ENCODE measurements at places on chromosomes 6 and 20.
A peak's percentile ranks its signal among the peaks of the same experiment; 100 is the strongest.

GRCh38 chr20:9490161-9490560 lies 24.2 kb upstream of the LAMP5 start:
- no peak for DNase-seq

- DNase-seq: no peak
Measured at GRCh38 chr6:150332939-150333584, 35.8 kb upstream of the IYD start.

DNA sequence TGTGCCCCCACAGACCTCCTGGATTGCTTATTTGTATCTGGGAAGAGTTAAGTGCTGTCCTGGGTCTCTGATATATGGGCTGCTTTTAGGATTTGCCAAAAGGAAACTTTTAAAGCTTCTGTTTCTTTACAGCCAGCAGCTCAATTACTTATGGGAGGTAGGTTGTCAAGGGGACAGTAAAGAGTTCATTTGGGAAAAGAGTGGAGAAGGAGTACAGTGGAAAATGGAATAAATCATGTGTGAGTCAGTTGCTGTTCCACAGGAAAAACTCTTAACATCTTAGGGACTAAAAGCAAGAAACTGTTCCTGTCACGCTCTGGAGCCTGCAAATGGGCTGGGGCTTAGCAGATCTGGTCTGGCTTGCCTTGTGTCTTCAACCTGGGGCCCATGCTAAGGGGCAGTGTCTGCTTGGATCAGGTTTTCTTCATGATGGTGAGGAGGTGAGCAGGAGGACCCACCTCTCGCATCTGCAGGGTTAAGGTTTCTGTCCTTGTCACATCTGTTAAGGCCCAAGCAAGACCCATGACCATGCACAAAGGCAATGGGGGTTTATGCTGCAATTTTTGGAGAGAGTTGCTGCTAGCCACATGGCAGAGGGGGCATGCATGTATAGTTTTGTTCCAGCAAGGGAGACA lies 8.7 kb upstream of the CST1 start:
- DNase-seq: no peak

GRCh38 chr6:35596448-35597442 lies 84.0 kb upstream of the TULP1 start:
- no peak for DNase-seq

DNA sequence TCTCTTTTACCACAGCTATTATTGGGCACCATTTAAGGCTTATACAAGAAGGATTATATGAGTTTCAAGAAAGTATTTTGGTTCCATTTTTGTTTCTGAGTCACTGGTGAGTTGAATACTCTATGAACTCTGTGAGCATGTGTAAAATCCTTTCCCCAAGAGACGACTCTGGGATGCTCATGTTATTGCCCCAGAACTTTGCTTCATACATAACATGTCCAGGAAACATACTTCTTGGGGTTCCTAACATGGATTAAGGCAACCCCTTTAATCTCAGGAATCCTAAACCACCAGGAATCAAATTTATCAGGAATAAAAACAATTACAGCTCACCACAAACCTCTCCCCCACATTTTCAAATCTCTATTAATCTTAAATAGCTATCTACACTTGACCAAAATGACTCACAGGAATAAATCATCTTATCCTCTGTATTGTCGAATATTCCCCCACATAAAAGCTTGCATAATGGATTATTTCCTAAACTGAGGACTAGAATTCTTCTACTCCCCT lies 117.5 kb upstream of the COL21A1 start:
- no peak for DNase-seq

- no peak for DNase-seq
Measured at GRCh38 chr6:166720856-166721255, 93.8 kb upstream of the RPS6KA2 start.

DNA sequence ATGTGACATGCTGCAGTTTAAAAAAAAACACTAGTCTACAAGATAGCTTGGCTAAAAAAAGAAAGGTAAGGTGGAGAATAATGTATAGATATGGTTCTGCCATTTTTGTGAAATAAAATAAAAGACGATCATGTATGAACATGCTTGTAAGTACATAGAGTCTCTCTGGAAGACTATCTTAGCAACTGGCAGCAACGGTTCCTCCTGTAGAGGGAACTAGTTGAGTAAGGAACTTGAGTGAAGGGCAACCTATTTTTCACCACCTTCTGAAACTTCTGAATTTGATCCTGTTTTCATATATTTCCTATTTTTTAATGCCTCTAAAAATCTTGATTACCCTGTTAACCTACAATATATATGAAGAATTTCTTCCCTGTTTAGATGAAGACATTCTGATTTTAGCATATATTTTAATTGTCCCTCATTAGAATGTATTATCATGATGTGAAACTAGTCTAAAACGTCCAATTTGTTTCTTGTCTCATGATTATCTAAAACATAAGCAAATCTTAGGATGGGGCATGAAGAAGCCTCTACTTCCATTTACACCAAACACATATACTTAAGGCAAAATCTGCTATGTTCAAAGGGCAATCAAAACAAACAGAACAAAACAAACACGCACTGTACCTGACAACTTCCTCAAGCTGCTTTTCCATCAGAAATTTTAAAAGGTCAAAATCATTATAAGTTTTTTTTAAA lies 202.5 kb downstream of the ISM1 start:
- peak; percentile 8 for DNase-seq

DNA sequence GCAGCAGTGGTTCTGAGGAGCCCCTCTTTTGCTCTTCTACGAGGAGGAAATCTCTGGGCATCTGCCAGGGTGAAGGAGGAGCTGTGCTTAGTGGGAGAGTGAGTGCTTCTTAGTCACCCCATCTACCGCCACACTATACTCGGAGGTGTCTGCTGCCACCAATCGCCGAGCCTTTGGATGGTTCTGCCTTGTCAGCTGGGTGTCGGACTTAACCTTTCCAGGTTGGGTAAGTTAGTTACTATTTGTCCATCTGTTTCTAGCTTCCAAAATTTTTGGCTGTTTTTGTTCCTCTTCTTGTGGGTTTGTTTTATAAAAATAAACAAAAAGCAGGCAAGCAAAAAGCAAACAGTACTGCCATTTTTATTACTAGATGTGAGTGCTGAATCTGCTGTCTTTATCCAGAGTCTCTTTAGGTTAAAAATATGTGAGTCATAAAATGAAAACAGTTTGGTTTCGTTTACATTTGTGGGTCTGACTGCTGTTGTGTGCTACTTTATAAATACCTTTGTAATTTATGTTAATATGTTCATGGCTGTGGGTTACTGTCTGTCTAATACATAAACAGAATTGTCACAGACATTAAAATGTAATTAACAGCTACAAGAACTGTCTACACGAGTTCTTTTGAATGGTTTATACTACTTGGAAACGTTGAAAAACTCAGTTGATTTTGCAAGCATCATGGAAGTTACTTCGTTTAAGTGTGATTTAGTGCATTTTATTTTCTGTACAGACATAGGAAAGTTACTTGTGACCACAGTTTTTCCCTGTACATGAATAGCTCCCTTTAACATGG lies 89.2 kb downstream of the ARID1B start:
- no peak for DNase-seq

GRCh38 chr20:36485286-36485685 lies 56.0 kb upstream of the MYL9 start:
- no peak for DNase-seq

DNA sequence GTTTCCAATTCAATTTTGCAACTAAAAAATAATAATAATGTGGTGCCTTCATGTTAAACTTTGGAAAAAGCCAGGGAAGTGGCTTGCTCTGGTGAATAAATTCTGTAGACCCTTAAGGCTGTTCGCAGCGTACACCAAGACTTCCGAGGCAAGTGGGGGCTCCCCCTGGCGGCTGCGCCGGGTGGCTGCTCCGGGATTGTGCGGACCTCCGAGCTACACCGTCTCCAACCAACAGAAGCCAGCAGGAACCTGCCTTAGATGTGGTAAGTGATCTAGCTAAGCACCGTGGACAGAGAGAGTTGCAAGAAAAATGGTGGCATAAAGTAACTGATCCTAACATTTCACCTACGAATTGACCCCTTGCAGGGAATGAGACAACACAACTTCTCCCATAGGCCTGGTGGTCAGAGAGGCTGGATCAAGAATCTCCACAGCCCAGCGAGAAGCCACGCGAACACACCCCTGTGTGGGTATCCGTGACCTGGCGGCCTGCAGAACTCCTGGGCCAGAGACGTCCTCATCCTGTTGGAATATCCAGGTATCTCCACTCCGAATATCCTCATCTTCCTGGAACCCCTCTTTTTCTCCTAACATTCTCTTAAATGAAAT lies 69.6 kb downstream of the TBXT start:
- DNase-seq: peak; percentile 56

DNA sequence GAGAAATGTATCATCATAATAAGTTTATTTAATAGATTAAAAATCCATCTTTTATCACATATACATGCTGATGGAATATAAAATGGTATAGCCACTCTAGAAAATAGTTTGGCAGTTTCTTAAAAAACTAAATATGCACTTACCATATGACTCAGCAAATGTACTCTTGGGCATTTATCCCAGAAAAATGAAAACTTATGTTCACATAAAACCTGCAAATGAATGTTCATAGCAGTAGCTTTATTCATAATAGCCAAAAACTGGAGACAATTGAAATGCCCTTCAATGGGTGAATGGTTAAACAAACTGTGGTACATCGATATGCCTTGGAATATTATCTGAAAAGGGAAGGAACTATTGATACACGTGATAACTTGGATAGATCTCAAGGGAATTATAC lies 6.4 kb upstream of the NCOA7 start:
- peak; percentile 30 for DNase-seq

- DNase-seq: peak; percentile 48
Measured at GRCh38 chr20:63230800-63231268, 4.9 kb upstream of the BIRC7 start.

- DNase-seq: no peak
Measured at GRCh38 chr6:90790058-90790457, 203.2 kb upstream of the MAP3K7 start.

DNA sequence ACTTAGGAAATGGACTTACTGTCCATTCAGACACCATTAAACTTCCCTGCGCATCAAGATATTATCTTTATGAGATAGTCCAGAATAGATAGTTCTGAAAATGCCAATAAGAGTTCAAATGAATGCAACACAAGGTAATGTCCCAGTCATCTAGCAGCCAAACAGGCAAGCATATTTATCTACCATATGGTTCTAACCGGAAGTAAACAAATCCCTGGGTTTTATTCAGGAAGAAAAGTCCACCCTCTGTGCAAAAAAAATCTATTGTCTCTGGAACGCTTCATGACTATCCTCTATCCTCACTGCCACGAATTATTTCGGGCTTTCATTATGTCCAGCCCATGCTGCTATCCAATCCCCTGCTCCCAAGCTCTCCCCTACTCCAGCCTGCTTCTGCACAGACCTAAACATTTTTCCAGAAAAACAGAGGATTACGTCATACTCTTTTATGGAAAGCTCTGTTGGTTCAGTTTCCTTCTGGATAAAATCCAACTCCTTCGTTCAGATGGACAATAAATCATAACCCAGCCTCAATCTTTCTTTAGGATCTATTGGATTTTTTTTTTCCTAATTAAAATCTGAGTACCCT lies 11.4 kb downstream of the PPIL6 start:
- DNase-seq: no peak

- no peak for DNase-seq
Measured at GRCh38 chr20:50627747-50628146, 63.6 kb downstream of the RIPOR3 start.

- DNase-seq: no peak
Measured at GRCh38 chr6:141963543-141964295, 169.0 kb upstream of the GJE1 start.

- no peak for DNase-seq
Measured at GRCh38 chr6:167920165-167920564, 77.3 kb upstream of the KIF25 start.

DNA sequence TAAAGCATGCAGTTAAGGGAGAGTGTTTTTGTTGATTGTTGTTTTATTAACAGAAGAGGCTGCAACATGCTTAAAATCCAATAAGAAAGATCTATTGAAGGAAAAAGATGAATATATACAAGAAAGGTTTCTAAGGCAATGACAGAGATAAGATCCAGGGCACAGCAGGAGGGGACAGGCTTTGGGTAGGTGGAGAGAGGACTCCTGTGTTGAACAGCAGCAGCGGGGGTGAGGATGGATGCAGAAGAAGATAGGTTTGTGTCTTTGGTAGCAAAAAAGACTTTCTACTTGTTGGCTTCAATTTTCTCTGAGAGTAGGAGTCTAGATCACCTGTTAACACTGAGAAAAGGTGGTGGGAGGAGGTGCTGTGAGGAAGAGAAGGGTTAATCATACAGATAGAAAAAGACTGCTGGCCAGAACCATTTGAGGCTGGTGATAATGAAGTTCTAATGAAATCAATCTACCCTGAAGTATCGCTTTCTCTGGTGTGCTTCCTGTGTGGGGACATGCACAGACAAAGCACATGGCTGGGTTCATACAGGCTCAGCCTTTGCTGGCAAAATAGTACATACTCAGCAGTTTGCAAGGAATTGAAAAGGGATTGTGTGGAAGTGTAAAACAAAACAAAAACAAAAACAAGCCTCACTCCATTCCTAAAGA lies 17.2 kb upstream of the DST start:
- DNase-seq: no peak

DNA sequence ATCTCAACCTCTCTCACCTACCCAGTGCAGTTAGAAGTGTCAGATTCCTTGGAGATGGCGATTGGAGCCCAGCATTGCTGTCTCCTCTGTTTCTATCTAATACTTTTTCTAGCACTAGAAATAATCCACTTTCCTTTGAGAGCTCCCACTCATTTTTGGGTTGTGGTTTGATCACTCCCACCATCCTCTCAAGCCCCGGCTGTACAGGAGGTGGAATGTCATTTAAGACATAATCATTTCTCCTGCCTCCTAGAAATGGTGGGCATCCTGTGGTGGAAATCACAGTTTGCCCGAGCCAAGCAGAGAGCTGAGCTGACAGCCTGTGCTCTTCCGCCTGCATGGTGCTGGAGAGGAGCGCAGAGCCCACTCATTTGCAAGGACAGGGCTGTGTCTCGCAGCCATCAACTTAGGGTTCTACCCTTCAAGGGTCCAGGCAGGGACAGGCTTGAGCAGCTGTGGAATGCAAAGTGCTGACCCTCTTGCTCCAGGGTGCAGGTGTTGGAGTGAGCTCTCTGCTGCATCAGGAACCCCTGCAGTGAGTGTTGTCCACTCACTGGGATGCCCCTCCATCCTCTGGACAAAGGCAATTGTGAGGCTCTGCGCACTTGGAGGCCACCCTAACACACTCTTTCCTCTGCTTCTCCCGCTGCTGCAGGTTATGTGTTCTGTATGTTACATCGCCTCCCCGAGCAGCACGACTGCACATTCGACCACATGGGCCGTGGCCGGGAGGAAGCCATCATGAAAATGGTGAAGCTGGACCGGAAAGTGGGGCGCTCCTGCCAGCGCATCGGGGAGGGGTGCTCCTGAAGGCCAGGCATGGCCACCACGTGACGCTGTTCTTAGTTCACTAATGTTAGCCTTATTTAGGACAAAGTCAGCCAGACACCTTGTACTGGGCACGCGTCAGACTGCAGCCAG lies 332.3 kb downstream of the ZFAND3 start:
- DNase-seq: no peak

DNA sequence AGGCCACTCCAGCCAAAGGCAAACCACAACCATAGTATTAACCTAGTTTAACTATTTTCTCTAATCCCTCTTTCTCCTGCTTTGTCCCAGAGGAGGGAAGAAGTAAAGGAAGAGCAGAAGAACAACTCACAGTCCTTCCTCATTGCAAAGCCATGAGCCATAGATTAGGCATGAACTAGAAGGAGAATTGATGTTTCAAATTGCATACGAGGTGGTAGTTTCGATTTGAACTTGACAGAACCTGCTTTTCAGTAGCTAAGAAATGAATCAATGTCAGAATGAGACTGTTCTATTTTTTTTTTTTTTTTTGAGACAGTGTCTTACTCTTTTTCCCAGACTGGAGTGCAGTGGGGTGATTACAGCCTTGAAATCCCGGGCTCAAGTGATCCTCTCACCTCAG lies 48.3 kb downstream of the PROKR2 start:
- DNase-seq: no peak

Measured in erythroblast (primary cell).